Activated CD8-positive, alpha-beta memory T cell treated with anti-CD3 and anti-CD28 coated beads for 1 hour (primary cell): ENCODE measurements at places on chromosomes 4 and X.

DNA sequence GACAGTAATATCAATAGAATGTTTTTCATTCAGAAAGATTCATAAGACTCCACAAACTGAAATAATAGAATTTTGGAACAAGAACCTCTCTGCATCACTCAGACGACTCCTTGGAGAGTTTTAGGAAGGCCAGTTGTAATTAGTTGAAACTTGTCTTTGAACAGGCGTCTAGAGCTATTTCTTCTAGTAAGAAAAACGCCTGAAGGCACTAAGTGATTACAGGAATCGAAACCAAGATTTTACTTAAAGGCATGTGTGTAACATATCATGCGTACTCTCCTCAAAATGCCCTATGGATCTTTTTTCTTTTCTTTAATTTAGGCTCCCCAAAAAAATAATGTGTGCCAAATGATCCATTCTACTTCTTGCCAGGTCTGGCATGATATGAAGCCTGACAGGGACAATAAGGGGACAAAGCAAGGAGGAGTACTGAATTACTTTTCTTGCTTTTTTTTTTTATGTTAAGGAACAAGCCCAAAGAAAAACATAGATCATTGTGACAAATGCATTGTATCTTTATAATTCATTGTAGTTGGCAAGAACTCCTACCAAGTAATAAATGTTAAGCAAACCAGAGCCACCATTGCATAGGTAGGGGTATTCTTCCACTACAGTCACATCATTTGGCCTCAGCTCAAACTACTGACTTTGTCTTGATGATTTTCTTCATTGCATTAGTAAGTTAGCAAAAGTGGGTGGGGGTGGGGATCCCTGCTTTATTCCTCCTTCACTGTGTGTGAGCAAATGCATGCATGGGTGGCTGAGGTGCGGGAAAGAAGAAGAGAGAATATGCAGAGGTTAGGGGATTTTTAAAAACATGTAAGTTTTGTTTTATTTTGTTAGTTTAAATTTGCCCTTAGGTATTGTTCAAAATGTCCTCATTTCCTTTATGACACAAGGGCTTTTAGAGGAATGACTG is 79.9 kb upstream of the ATOH1 start:
- no peak for DNase-seq

DNA sequence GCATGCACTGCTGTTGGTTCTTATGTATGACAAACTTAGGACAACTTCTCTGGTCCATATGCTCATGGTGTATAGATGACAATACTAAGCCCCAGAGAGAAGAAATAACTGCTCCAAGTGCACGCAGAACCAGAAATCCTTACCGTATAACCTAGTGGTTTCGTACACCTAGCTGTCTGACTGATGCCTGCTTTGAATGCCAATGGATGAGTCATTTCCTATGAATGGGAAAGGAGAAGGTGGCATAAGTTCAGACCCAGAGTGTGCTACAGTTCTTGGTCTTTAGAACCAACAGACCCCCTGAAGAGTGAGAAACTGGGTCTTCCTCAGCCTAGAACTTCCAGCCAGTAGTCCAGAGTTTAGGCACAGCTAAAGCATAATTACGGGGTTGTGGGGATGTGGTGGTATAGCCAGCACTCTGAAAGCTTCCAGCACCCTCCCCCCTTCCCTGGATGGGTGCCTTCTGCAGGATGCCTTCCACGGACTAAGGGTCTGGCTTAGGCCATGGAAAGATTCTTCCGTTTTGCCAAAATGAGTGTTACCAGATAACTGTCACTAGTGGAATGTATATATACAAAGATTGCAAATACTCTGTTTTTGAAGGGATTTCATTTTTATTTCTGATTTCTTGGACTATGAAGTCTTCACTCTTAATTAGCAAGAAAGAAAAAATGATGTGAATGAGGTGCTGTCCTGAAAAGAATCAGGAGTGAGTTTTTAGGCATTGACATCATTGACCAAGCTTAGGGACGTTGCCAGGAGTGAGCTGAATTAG is 84.6 kb upstream of the PACRGL start:
- DNase-seq = no peak

- no peak for DNase-seq
Measured at GRCh38 chr4:909131-909571, 23.0 kb downstream of the GAK start.

DNA sequence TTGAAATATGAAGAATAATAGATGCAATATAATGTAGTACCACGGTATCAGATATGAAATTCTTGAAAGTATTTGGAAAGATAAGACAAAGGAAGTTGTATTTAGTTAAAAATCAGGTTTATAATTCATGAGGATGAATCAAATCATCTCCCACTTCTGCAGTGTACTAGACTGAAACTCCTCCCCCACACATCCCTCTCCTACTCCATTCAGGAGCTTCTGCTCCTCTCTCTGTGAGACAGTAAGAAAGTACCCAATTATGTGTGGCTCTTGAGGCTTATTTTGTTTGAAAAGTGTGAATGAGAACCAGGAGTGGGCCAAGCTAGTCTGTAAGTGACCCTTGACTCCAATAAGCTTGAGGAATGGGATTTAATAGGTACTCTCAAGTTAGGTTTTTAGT is 9.5 kb downstream of the SLAIN2 start:
- no peak for DNase-seq

- no peak for DNase-seq
Measured at GRCh38 chr4:23485801-23486200, 404.0 kb downstream of the PPARGC1A start.
